Nucleus accumbens (tissue), 56 donors: ENCODE measurements at places on chromosomes 7 and 10.
A peak's percentile ranks its signal among the peaks of the same experiment; 100 is the strongest.

DNA sequence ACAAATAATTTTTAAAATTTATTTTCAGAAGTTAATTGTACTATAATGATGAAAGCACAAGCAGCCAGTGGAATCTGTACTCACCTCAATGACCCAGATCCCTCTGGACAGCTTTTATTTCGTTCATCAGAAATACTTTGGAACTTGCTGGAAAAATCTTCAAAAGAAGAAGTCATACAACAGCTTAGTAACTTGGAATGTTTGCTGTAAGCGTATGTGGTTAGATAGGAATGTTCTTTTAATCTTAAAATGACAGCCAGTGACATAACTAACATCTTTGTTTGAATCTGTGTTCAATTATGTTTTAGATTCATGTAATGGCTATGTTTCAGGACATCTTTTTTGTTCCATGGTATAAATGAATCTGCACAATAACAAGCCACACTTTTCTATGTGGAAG, 26.8 kb downstream of the CFAP69 start:
- no peak for DNase-seq

DNA sequence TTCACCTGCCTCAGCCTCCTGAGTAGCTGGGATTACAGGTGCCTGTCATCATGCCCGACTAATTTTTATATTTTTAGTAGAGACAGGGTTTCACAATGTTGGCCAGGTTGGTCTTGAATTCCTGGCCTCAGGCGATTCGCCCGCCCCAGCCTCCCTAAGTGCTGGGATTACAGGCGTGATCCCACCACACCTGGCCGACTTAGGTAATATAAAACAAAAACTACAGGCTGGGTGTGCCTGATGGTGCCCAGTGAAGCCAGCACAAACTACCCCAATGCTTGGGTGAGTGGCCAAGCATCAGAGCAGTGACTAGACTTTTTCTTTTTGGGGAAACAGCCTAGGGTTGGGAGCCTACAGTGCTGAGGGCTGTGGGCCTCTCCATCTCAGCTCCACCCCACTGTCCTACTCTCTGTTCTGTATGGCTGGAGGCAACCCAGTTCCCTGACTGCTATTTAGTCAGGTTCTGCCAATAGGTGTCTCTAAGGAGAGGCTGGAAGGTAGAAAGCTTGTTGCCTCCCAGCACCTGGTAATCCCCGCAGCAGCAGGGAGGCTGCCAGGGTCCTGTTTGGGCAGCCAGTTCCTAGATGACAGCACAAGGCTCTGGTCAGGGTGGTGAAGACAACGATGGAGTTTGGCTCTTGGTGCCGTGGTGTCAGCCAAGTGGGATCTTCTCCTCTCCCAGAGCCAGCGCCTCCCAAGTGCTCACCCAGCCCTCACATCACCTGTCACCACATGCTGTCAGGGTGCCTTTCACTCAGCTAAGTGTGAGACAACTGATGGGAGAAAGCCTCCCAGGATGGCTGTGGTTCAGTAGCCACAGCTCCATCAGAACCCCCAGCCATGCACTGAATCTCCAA, 10.4 kb upstream of the NACAD start:
- DNase-seq = no peak

DNA sequence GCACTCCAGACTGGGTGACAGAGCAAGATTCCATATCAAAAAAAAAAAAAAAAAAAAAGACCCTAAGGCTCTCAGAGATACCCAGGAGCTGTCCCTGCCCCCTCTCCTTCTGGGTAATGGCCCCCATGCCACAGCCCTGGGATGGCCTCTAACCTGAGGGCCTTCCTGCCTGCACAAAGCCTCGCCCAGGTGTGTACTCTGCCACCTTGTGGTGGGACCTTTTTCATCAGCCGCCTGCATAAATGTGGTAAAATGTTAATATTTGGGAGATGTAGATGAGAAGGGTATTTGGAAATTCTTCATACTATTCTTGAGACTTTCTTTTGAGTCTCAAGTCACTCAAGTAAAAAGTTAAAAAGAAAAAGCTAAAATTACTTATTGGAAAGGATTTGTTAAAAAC, 46.3 kb upstream of the RNF216 start:
- DNase-seq = no peak

DNA sequence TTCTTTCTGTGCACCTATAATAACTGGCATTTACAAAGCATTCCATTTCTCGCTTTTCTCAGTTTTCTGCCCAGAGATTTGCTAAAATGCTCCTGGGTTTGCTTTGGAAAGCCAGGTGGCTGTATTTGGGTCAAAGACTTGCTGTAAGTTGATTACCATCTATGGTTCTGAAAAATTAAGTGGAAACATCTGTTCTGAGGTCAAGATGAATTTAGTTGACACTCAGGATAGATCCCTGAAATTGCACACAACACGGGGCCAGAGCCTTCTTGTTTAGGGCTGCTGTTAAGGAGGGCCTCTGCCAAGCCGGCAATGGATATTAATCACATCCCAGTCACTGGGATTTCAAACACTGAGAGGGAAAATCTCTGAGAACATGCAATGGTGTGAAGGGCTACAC, 111.6 kb upstream of the GLI3 start:
- DNase-seq = no peak

- no peak for DNase-seq
Measured at GRCh38 chr10:22649390-22649841, 65.0 kb downstream of the PIP4K2A start.

- DNase-seq = no peak
Measured at GRCh38 chr7:102872460-102872859, 40.3 kb upstream of the LRRC17 start.

DNA sequence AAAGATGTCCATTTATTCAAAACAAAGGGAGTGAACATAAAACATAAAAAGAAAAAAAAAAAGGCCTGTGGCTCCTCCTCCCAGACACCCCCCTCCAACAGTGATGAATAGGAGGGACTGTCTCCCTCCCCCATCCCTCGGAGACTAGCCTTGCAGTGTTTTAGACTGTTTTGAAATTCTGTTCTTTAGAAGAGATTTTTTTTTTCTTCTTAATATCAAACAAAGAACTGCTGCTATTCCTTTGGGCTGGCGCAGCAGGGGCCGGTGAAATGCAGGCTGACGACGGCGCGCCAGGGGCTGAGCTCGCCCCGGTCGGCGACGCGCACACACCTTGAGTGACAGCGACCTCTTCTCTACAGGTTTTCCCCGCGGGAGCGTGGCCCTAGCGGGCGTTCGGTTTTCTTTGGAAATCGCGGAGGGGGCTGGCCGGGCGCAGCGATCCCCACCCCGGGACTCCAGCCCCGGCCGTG, at the start of gene LANCL2:
TSS of gene LANCL2 (plus strand) at position 133 of the 470 bp plus-strand sequence. CDS start 689 bp downstream, outside the sequence.
- peak; percentile 57 for DNase-seq
